ENCODE measurements at places on chromosomes 5 and 9. TPM values are rescaled to one million over a fixed set of nuclear protein-coding genes. Genes with fewer than 3 reads are reported as not detected.

DNA sequence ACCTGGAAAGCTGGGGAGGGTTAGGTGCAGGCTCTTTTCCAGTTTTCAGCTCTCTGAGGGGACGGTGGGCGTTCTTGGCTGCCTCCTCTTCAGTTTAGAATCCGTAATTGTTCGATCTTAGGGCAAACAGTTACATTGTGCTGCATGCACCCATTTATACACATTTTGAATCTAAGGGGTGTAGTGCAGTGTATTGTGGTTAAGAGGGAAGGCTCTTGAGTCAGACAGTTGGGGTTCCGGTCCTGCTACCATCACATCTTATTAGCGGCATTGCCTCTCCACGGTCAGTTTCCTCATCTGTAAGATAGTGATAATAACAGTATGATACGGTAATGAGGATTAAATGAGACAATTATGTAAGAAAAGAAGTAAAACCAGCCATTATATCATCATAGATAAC lies 625 bp downstream of the EXOSC2 start:
- DNase-seq, result no peak

WDR36 gene
- total RNA-seq, result 33.4 TPM

- DNase-seq, result peak; percentile 78
These were observed at the start of gene VLDLR for GRCh38 chr9:2621722-2622460. VLDLR (plus strand) TSS chr9:2621787; CDS start chr9:2622190, 403 bp downstream.

- no peak for DNase-seq
These were observed 24.9 kb upstream of the SMU1 start for GRCh38 chr9:33101104-33101951.

DNA sequence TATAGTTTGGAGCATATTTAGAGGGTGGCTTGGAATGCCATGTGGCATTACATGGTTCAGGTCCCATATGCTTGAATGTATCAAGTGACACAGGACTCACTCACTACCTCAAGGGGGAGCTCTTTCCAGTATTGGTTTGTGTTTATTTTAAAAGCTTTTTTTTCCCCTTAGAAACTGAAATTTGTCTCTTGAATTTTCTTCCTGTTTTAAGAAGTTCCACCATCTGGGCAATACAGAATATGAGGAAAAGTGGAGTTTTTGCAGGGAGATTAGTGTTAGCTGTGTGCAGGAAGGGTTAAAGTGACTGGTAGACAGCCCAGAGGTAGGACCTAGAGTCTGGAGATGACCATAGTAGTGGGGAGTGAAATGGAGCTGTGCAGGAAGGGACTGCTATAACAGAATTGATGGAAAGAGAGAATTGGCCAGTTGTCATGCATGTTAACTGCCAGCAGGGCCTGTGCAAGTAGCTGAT lies 36.6 kb downstream of the CTNNA1 start:
- DNase-seq, result peak; percentile 58

DNA sequence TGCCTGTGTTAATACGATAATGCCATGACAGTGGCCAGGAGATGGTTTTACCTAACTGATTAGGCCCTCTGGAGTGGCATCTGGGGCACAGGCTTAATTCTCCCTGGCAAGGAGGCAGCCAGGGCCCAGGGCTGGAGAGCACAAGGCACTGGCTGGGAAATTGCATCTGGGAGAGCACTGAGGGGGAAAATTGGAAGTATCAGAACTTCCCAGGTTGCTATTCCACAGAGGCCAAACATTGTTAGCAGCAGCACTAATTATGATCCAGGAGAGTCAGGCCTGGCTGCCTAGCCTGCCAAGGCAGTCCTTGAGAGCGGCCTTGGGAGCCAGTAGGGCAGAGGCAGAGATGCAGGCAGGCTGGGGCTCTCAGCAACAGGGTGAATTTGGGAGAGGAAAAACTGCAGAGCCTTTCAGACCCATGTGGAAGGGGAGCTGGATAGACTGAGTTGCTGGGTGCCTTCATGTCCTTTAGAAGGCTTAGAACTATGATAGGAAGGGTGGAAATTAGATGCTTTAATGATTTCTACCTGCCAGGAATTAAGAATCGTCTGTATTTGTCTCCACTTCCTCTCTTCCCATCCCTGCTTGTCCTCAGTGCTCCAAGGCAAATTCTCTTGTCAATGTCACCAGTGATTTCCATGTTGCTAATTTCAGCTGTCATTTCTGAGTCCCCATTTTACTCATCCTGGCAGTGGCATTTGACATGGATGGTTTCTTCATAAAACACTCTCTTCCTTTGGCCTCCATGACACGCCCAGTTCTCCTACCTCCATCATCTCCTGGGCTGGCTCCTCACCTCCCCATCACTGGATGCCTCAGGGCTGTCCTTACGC lies 56.1 kb upstream of the HSPA9 start:
- DNase-seq, result no peak

ZNF883 gene
- 3.8 TPM for total RNA-seq

- DNase-seq, result no peak
These were observed 171.8 kb upstream of the MVB12B start for GRCh38 chr9:126154869-126155268.

DNA sequence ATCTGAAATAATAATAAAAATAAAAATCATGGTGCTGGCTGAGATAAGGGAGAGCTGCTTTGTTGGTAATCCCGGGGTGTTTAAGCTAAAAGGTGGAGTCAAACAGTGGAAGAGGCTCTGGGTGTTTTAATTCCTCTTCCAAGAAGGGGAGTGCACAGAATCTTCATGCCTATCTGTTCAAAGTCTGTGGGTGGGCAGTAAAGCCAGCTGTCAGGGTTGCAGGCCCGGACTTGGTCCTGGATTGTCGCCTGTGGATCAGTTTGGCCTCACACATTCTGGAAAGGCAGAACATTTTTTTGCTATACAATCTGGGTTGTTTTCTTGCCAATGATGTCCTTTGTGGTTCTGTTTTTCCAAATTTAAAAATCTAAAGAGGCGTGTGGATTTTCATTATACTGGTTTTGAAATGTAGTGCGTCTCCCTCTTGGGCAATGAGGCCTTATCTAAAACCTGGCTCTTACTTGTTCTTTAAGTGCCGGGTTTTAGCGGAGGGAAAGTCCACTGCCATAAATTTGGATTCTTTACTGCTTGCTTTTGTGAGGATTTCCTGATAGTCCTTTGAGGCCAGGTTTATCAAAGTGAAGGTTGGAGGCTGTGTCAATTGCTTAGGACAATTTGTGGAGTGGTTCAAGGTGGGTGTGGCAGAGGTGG lies 5.8 kb downstream of the ANKDD1B start:
- DNase-seq, result peak; percentile 71

- no peak for DNase-seq
These were observed 210.0 kb upstream of the CLINT1 start for GRCh38 chr5:158068964-158069363.

GRCh38 chr5:136203303-136203922 lies 10.5 kb upstream of the SMIM32 start:
- DNase-seq, result no peak

DNA sequence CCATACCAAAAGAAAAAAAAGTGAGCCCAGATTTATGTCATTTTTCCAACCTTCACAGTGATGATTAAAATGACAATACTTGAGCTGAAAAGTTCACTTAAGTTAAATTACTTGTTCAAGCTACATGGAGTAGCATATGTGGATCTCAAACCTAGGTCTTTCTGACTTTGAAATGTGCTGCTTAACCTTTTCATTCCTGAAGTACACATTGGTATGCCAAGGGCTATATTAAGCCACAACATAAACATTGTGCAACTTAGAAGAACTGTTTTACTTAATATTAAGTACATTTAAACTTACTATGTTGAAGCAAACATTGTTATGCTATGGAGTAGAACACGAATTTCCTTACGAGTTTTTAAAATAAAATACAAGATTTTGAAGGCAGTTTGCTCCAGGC lies 105.0 kb downstream of the GIN1 start:
- no peak for DNase-seq
